ENCODE measurements at places on chromosomes 4 and X. TPM values are rescaled to one million over a fixed set of nuclear protein-coding genes. Genes with fewer than 3 reads are reported as not detected.

The GALNTL6 gene
- not detected for total RNA-seq

DNA sequence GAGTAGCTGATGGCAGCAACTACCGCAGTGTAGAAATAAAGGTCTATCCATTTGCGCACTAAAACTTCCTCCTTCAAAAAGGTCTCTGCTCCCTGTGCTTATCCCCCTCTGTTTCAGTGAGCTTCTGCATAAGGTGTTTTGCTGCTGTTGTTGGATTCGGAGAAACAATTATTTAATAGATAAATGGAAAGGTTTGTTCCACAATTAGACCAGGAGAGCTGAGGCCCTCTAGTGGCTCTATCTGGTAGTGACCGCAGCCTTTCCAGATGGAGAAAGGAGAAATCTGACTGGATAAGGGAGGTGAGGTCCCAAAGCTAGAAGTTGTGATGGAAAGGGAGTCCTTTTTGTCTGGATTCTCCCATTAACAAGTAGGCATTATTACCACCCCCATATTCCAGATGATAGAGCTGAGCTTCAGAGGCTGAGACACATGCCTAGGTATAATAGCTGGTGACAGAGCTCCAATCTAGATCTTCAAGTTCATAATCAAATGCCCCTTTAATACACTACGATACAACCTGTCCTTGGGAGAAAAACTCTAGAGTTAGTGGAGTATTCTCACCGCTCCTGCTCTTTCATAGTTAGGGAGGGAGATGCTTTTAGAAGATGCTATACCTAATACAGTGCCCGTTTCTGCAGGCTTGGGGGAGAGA is 5.1 kb upstream of the GABRQ start:
- no peaks in the 10 kb centered on the region for H3K4me1 ChIP-seq
- no peaks in the 10 kb centered on the region for H3K36me3 ChIP-seq
- no peak overlapping the region for H3K27ac ChIP-seq
- no peaks in the 10 kb centered on the region for H3K27me3 ChIP-seq
- DNase-seq, result peak; percentile 79

DNA sequence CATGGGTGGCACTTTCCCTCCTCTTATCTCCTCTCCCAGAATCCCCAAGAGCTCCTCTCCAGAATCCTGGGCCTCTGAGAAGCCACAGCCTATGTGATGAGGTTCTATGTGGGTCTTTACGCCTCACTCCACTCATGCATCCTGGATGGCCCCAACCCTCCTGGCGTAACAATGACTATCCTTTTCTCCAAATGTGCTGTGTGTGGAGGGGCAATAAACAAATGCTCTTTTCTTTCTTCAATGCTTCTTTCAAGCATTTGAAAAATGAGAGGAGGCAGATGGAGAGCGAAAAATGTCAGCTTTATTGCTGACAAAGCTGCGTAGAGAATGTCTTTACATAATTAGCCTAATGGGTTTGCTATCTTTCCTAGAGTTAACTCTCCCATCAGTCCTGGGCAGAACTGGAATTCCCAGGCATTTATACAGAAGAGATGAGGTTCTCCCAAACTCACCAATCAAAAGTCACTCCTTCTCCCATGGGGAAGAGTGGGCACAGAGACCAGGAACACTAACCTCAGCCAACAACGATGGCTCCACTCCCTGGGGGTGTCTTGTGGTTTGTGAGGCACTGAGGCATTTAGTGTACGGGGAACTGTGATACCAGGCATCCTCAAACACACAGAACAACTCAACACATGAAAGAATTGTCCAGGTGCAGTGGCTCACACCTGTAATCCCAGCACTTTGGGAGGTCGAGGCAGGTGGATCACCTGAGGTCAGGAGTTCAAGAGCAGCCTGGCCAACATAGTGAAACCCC is 118.9 kb upstream of the SLC34A2 start:
- peak overlapping the region; percentile 97 for H3K27ac ChIP-seq
- H3K36me3 ChIP-seq, result no peaks in the 10 kb centered on the region
- H3K4me1 ChIP-seq, result peaks cover 82% of the 10 kb centered on the region
- peak; percentile 90 for DNase-seq
- H3K27me3 ChIP-seq, result no peaks in the 10 kb centered on the region

The CNGA1 gene
- not detected for total RNA-seq

DNA sequence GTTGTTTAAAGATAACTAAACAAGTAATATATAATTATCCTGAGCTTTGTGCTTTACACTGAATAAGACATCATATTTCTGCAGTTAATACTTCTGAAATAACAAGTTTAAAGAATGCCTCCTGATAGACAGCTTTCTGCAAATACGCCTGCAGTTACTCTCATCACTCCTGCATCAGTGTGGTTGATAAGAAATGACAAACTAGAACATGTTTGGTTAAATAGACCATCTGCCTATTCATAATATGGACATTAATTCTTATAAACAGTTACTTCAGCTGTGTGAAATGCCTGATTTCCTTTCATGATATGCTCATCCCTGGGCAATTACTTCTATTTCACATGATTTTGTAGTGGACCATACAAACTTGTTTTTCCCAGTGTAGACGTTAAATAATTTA is 7.0 kb upstream of the TENM3 start:
- no peaks in the 10 kb centered on the region for H3K4me1 ChIP-seq
- H3K27me3 ChIP-seq, result no peaks in the 10 kb centered on the region
- no peak overlapping the region for H3K27ac ChIP-seq
- H3K4me3 ChIP-seq, result no peak overlapping the region

The FATE1 gene
- total RNA-seq, result not detected

GRCh38 chrX:57289089-57289488 is 2.6 kb downstream of the FAAH2 start:
- no peak overlapping the region for H3K4me3 ChIP-seq
- no peak overlapping the region for H3K27ac ChIP-seq
- H3K4me1 ChIP-seq, result no peaks in the 10 kb centered on the region
- H3K27me3 ChIP-seq, result no peaks in the 10 kb centered on the region
- H3K36me3 ChIP-seq, result no peaks in the 10 kb centered on the region

DNA sequence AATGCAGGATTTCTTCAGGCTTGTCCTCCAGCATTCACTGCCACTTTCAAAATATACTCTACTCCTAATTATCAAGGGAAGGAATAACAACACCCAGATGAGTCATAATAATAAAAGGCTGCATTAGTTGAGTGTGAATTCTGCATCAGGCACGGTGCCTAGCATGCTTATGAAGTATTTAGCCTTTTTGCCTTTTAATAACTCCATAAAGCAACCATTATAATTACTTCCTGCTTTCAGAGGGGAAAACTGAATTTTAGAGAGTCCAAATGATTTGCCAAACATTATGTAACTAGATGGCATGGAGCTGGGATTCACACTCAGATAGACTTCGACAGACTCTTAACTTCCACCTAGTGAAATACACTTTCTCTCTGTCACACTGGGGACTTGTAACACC is 2365.5 kb downstream of the PCDH7 start:
- H3K4me1 ChIP-seq, result no peaks in the 10 kb centered on the region
- no peaks in the 10 kb centered on the region for H3K27me3 ChIP-seq
- DNase-seq, result no peak
- H3K36me3 ChIP-seq, result no peaks in the 10 kb centered on the region

DNA sequence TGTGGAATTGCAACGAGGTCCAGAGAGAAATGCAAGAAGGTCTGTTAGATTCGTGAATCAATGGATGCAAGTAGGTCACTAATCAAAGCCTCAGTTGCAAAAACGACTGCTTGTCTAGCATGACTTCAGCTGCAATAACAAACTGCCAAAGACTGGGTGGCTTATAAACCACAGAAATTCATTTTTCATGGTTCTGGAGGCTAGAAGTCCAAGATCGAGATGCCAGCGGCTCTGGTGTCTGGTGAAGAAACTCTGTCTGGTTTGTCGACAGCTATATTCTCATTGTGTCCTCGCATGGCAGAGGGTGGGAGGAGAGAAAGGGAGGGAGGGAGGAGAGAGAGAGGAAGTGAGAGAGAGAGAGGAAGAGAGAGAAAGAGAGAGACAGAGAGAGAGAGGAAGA is 114.7 kb downstream of the MXRA5 start:
- H3K27ac ChIP-seq, result no peak overlapping the region
- no peaks in the 10 kb centered on the region for H3K27me3 ChIP-seq
- DNase-seq, result no peak
- no peaks in the 10 kb centered on the region for H3K36me3 ChIP-seq

The SLC25A14 gene
- 20.8 TPM for total RNA-seq

DNA sequence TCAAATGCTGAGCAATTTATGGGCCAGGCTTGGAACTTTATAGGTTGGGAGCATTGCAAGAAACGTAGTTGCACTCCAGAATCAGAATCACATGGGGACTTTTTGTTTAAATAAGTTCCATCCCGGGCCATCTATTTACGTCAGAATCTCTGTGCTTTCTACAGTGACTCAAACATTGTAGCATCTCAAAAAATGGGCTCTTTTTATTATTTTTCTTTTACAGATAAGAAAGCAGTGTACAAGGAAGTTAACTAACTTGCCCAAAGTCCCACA is 10.2 kb downstream of the CC2D2A start:
- no peaks in the 10 kb centered on the region for H3K27me3 ChIP-seq
- peaks cover 15% of the 10 kb centered on the region for H3K4me1 ChIP-seq
- H3K36me3 ChIP-seq, result no peaks in the 10 kb centered on the region
- H3K4me3 ChIP-seq, result no peak overlapping the region
- DNase-seq, result no peak

The GPR34 gene
- total RNA-seq, result not detected

DNA sequence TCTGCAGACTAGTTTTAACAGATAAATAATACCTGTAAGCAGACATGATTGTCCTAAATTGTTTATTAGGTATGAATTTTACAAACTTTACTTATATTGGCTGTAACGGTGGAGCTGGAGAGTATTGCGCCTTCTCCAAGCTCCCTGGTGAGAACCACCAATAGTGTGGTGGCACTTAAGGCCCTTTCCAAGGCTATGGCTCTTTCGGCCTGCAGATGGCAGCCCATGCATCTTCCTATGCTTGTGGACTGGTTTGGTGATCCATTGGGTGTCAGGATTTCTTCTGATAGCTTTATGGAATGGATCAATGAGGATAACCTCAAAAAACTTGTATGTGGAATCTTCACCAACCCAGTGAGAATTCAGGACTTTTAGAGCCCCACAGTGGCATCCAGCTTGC is 7.8 kb downstream of the LARP1B start:
- no peak overlapping the region for H3K4me3 ChIP-seq
- H3K27ac ChIP-seq, result no peak overlapping the region
- H3K4me1 ChIP-seq, result peaks cover 6% of the 10 kb centered on the region
- no peaks in the 10 kb centered on the region for H3K36me3 ChIP-seq
- DNase-seq, result peak; percentile 69

GRCh38 chrX:68846536-68846935 is 17.7 kb downstream of the EFNB1 start:
- H3K27me3 ChIP-seq, result no peaks in the 10 kb centered on the region
- no peaks in the 10 kb centered on the region for H3K36me3 ChIP-seq
- no peak overlapping the region for H3K27ac ChIP-seq
- DNase-seq, result no peak

The CDX4 gene
- not detected for total RNA-seq

GRCh38 chr4:122531514-122531913 is 75.0 kb upstream of the IL2 start:
- no peak overlapping the region for H3K27ac ChIP-seq
- H3K4me1 ChIP-seq, result peaks cover 8% of the 10 kb centered on the region

- no peaks in the 10 kb centered on the region for H3K36me3 ChIP-seq
- H3K4me3 ChIP-seq, result no peak overlapping the region
- no peak overlapping the region for H3K27ac ChIP-seq
These were observed 50.8 kb upstream of the HOPX start for GRCh38 chr4:56731857-56732256.

Measured in Karpas-422 (cell line).